ENCODE measurements at places on chromosomes 6 and 20.

DNA sequence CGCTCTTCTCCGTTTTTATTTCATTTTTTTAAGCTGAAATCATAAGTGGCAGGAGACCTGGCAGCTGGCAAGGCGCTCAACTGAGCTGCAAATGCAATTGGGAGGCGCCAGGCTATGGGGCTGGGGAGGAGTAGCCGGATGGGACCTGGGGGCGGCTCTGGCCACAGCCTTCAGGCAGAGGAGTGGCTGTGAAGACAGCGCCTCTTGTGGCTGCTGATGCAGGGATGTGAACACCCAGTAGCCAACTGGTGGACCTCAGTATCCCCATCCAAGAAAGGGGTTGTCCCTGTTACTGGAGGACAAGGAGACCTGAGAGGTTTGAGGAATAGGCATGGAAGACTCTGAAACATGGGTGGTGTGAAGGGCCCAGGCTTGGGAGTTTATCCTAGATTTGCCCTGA lies 12.6 kb downstream of the KCNK17 start:
- DNase-seq = peak; percentile 42

GRCh38 chr6:70956451-70957283 lies at the start of gene B3GAT2:
TSS of gene B3GAT2 (minus strand) at chr6:70957060. CDS start at chr6:70956429, 631 bp downstream.
- DNase-seq = peak; percentile 4

GRCh38 chr6:31368461-31368860 lies 11.5 kb upstream of the HLA-B start:
- no peak for DNase-seq

GRCh38 chr6:63418741-63419140 lies 99.0 kb upstream of the LGSN start:
- DNase-seq = peak; percentile 3

- no peak for DNase-seq
Observed at GRCh38 chr20:36773107-36773596, 411 bp downstream of the DSN1 start.

DNA sequence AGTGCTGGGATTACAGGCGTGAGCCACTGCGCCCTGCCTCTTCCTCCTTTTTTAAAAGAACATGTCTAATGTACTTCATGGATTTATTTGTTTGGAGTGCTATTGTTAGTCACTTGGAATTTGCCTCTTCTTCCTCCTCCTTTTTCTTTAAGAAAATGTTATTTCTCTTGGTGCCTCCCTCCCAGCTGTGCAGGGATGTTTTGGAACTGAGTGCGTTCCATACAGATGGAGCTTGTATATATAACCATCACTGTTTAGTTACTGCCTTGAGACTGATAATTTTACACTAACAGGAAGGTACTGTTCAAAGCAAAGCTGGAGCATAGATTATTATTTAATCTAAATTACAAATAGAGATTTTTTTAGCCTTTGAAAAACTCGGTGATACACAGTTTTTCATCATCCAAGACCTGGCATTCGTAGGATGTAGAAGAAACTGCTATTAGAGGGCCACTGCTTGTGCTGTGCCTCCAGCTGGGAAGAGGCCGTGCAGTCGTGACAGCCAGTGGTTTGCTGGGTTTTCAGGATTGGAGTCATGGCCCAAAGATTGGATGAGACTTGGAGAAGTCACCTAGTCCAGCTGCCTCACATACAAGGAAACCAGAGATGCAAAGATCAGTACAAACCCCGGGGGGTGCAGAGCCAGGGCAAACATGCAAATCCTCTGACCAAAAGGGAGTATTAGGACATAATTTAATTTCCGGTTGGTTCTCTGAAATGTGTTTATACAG lies 123.1 kb downstream of the PLEKHG1 start:
- no peak for DNase-seq

DNA sequence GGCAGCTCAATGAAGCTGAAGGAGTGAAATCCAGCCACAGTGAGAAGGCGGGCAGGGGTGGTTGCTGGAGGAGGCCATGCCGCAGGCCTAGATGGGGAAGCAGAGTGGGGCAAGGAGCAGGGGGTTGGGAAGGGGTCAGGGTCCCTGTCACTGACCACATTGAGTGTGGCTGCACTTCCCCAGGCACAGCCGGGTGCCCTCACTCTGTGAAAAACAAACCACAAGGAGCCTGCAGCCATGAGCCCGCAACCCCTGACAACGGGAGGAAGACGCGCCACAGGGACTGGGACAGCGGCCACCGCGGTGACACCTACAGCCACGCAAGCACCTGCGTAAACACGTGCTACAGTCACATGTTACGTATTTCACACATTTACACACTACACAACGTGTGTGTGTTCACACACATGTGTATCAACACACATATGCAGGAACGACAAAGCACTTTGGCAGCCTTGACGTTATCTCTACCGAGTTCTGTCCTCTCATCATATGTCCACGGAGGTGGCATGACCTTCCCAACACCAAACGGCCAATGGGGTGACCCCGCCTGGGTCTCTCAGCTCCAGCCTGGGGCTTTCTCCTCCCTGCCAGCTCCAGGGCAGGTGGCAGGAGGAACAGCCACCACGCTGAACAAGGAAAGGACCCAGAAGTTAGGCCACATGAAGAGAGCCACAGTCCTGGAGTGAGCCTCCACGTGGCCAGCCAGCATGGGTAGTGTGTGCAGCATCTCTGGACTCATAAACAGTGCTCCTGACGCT lies 137.6 kb upstream of the RPS6KA2 start:
- no peak for DNase-seq

DNA sequence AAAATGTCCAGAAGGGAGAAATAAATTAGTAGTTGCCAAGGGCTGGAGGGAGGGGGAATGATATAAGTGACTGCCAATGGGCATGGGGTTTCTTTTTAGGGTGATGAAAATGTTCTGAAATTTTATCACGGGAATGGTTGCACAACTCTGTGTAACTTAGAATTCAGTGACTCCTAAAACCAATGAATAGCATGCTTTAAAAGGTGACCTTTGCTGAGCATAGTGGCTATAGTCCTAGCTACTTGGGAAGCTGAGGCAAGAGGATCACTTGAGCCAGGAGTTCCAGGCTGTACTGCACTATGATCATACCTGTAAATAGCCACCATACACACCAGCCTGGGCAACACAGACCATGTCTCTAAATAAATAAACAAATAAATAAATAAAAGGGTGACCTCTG lies 109.0 kb downstream of the ATG5 start:
- DNase-seq = no peak

GRCh38 chr6:31058128-31058894 lies 48.0 kb downstream of the MUC22 start:
- peak; percentile 51 for DNase-seq

GRCh38 chr6:20148433-20148832 lies 63.8 kb downstream of the MBOAT1 start:
- no peak for DNase-seq

DNA sequence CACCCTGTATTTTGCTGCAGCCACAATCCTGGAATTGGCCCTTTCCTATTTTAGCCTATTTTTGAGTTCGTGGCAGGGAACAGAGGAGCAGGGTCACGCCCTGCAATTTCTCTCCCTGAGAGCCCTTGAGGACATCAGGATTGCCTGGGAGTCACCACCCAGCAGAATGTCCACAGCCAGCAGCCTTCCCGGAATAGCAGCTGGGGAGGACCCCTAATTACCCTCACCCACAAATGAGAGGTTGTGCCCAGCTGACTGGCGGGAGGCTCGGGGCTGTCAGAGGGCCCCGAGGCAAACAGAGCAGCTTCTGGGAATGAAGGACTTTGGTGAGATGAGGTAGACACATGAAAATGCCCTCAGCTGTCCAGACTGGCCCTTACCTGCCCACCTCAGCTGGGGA lies 165.1 kb downstream of the PREX1 start:
- DNase-seq = no peak

DNA sequence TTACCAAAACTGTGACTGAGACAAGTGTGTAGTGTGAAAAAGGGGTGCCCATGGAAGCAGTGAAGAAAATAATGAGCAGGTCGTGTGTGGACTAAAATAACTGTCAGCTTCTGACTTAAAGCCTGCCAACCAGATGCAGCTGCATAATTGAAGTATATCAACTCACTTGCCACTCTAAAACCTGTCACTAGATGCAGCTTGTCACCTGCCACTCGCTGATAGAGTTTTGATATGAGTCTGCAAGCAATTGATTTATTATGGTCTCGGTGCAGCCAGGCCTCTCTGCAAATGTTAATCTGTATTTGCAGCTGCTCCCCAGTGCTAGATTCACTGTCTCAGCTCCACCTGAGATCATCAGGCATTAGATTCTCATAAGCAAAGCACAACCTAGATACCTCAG lies 1090.0 kb upstream of the EYS start:
- DNase-seq = no peak

- no peak for DNase-seq
Observed at GRCh38 chr6:124432620-124433019, 529.6 kb upstream of the RNF217 start.

DNA sequence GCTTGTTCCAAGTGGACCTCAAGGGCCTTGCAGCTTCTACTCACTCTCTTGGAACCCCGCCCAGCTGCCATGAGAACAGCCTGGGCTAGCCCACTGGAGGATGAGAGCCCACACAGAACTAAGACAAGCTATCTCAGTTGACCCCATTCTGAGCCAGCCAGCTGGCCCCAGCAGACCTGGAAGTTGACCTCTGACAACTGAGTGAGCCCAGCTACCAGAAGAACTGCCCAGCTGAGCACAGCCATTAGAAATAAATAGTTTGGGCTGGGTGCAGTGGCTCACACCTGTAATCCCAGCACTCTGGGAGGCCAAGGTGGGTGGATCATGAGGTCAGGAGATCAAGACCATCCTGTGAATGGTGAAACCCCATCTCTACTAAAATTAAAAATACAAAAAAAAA lies 37.1 kb downstream of the SNX5 start:
- no peak for DNase-seq

DNA sequence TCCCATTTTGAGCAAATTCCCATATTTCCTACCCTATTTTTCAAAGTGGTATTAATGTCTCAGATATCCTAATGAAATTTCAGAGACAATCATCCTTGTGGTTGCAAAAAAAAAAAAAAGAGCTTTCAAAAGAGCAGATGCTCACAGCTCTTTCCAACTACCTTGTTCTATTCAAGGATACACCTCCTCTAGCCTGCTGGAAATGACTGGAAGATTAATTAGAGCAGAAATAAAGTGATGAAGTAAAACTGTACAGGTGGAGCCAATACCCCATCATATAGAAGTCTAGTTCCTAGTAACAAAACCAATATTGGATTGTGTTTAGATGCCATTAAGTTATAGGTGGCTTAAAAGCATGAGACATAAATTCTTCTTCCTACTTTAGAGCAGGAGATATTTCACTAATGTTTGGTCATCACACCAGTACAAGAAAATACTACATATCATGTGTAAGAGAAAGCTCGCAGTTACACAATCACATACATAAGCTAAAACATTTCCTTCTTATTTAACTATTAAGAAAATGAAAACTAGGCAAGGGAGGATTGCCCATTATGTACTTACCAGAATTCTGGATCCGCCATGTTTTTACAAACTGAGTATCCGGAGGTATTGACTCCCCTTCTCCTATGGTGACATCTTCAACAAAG lies 42.4 kb downstream of the ILRUN start:
- no peak for DNase-seq

DNA sequence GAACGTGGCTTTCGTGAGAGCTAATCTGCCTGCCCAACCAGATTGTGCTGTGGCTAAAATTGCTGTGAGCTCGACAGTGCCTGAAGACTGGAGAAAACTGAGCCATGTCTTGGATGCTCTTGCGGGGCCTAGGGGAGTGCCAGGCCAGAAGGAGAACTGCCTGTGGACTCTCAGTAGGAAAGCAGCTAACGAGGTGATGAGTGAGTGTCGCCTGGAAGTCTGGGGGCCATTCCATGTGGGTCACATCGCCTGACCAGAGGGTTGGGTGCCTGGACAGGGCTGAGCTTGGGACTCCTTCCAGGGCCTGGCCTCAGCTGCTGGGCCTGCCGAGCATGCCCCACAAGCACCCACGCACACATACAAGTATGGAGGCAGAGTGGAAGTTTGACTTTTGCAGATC lies 166.5 kb downstream of the VEGFA start:
- DNase-seq = no peak

- DNase-seq = no peak
Observed at GRCh38 chr6:106746652-106747051, 117.3 kb downstream of the QRSL1 start.

DNA sequence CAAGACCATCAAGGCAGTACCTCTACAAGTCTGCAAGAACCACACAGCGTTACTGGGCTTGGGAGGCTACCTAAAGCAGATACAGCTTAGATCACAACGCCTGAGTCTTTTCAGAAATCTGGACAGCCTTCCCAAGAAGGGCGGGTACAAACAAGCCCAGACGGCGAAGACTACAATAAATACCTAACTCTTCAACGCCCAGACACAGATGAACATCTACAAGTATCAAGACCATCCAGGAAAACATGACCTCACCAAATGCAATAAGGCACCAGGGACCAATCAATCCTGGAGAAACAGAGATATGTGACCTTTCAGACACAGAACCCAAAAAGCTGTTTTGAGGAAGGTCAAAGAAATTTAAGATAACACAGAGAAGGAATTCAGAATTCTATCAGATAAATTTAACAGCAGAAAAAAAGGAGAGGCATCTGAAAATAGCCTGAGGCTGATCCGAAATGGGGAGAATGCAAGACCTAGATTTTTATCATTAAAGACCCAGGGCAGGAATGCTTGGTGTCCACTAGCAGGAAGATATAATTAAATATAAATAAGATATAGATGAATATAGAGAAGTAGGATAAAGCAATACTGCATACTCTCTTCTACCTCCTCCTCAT lies 131.7 kb upstream of the COL21A1 start:
- no peak for DNase-seq

- peak; percentile 20 for DNase-seq
Observed at GRCh38 chr6:1624851-1625781, 15.4 kb downstream of the FOXC1 start.

- no peak for DNase-seq
Observed at GRCh38 chr6:89944181-89944755, 50.0 kb downstream of the GJA10 start.

DNA sequence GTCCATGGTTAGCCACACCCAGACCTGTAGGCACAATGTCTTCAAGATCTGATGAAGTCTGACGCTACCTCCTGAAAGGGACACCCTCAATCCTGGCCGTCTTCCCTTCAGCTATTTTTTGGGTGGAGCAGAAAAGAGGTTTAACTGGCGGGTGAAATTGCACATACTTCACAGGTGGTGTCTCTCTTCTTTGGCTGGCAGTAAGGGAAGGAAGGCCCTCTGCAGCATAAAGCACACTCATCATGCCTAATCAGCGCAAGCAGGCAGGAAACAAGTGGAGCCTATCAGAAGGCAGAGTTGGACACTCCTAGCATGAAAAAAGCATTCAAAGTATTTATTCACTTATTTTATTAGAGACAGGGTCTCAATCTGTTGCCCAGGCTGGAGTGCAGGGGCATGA lies 32.9 kb downstream of the PNLDC1 start:
- peak; percentile 52 for DNase-seq

DNA sequence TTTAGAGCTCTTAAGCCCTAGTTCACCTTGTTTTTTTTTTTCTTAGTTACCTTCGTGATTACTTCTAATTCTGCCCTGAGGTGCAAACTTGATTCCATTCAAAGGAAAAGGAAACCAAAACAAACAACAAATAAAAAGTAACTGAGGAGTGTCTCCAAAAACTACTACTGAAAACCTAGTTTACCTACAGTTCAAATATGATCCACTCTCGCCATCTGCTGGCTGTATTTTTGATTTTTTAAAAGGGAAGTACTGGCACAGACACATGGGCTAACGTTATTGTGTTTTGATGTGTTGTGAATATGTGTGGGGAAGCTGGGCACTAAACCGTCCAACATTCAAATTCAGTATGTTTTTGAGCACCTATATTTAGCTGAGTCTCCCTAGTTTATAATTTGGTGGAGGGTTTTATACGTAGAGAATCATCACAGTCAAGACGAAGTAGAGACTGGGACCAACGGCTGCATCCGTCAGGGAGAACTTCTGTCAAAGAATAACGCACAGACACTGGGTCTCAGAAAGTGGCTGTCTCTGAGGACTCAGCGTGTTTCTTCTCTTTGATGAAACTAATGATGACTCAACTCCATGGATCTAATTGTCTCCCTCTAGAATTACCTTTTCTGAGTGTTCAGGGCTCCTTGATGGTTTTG lies 373.5 kb upstream of the BTBD3 start:
- DNase-seq = peak; percentile 81

Measured in hematopoietic multipotent progenitor cell treated with erythropoietin and hydrocortisone succinate and interleukin-3 and kit ligand, for 6 days (in vitro differentiated cells).